ENCODE measurements at places on chromosomes 1 and 21.

- DNase-seq: no peak
Measured at GRCh38 chr1:244104309-244105060, 53.4 kb downstream of the ZBTB18 start.

DNA sequence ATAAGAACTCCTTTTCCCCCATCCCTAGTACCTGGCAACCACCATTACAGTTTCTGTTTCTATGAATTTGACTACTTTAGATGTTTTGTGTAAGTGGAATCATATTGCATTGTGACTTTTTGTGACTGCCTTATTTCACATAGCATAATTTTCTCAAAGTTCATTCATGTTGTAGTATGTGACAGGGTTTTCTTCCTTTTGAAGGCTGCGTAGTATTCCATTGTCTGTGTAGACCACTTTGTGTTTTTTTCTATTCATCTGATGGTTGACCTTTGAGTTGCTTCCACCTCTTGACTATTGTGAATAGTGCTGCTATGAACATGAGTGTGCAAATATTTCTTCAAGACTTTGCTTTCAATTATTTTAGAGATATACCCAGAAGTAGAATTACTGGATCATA lies 225.8 kb upstream of the L1TD1 start:
- DNase-seq: no peak

GRCh38 chr1:154191990-154192461 lies at the start of gene TPM3:
Gene TPM3 (minus strand): TSS chr1:154192100. CDS start chr1:154192018, 82 bp downstream.
- DNase-seq: no peak

DNA sequence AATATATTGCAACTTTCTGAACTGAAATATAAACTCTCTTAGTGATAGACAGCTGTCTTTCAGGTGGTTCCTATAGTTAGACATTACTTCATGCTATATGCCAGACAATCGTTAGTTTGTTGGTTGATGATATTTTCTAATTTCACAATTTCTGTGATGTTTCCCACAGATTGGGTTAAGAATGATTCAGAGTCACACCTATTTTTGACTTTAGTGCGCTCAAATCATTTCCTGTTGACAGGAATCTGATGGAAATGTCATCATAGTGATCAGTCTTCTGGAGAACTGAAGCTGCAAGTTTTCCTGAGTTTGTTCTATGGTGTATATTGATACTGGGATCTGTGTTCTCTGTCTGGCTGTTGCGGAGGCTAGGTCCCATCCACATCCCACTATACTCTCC lies 119.7 kb downstream of the C1orf21 start:
- DNase-seq: no peak

DNA sequence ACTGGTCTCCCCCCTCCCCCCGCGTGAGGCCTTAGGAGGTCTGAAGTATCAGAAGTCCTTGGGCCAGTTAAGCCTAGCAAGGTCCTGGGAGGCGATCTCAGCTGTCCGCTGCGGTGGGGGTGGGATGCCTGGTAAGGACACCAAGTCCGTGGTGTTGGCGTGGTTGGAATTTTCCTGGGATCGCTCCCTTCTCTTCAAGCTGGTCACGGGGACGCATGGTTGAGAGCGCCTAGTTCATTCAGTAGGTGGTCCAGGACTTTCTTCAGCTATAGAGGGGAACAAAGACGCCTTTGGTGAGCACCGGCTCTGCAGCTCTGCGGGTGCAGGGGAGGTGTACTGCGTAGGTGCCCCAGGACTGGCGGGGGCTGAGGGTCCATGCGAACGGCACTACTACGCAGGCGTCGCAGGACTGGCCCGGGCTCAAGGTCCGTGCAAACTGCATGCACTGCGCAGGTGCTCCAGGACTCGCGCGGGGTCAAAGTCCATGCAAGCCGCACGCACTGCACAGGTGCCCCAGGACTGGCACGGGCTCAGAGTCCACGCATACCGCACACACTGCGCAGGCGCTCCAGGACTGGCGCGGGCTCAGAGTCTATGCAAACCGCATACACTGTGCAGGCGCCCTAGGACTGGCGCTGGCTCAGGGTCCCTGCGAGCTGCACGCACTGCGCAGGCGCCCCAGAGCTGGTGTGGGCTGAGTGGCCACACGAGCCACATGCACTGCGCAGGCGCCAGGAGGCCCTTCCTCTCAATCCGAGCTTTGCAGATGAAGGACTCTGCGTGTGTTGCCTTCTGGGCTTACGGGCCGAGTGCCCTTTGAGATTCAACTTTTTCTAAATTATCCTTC lies 36.6 kb upstream of the HMGN1 start:
- DNase-seq: peak; percentile 94

DNA sequence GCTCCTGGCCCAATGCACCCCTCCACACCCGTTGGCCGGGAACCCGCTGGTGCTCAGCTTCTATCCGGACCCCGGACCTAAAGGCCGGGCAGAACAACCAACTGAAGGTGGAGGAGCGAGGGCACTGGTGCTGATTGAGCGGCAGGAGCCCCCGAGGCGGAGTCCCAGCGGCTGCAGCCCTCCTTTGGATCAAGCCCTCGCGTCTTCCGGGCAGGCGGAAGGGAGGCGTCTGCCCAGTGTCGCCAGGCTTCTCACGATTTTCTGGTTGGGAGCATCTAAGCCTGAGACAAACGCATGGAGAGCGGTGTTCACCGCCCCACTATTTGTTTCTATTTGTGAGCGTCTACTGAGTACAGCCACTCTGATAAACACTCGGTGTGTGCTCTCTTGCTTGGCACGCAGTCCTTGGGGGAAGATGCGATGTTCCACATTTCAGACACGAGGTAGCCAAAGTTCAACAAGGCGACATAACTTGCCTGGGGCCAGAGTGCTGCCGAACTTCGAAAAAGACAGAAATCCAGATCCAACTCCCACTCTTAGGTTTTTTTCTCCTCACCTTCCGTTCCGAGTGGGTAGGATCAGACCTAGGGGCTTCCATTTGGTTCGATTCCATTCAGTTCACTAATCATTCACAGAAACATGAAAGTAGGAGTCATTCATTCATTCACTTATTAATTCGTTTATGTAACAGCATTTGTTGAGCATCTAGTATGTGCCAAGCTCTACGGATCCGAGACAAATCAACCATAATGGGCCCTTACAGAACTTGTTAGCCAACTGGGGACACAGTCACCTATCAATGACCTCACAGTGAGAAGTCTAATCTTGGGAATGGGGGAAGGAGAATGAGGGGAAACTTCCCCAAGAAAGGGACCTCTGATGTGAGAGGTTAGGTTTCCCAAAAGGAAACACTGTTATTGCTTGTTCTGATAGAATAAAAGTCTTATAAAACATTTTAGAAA lies 4.9 kb upstream of the DMRTA2 start:
- no peak for DNase-seq

GRCh38 chr1:15958793-15959192 lies 17.1 kb downstream of the ZBTB17 start:
- DNase-seq: no peak

DNA sequence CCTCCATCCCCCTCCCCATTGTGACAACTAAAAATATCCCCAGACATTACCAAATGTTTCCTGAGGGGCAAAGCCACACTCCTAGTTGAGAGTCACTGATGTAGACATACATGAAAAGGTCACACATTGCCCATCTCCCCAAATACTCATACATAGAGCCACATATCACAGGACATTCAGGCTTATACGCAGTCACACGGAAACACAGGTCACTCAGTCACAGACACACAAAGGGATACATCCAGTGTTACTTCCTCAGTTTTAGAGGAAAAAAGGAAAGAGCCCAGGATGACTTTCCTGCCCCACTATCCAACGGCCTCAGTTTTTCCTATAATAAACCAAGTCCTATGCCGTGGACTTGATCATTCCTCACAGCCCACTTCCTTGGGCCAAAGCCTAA lies 1.9 kb downstream of the SLC39A1 start:
- no peak for DNase-seq
